ENCODE measurements at places on chromosomes 3 and 15.

DNA sequence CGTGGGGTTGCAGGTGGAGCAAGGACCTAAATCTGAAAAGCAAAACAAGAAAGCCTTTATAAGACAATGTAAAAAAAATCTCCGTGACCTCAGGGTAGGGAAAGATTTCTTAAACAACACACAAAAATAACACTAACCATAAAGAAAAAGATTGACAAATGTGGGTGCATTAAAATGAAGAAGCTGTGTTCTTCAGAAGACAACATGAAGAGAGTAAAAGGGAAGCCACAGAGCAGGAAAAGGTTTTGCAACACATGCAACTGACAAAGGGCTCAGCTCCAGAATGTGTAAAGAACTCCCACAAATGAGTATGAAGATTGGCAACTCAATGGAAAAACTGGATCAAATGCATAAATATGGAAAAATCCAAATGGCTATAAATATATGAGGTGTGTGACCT, 74.2 kb downstream of the MAGEF1 start:
- DNase-seq: no peak

- DNase-seq: no peak
Observed at GRCh38 chr3:10242182-10243065, 5.8 kb upstream of the TATDN2 start.

DNA sequence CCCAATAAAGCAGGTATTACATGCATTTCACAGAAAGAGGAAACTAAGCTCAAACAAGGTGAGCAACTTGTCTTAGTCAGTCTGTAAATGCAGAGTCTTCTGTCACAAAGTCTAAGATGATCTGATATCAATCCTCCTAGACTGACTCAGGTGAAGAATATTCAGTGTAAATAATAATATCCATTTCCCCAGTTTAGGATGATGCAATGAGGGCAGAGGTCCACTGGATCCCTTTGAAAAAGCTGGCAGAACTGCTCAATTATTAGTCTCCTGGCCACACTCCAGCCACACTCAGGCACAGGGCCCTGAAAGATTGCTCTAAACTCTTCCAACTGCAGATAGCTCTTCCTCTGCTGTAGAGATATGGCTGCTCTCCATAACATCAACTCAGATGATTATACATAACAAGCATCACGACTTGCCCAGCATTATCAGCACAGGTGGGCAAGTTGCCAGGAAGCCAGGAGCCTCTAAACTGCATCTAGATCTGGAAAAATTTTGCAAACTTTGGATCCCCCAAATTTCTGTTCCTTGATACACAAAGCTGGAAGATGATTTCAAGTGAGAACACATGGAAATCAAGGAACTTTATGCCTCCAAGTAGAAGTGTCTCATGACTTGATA, 129.8 kb upstream of the CPNE4 start:
- no peak for DNase-seq

GRCh38 chr3:179464323-179465092, 13.2 kb upstream of the GNB4 start:
- no peak for DNase-seq

GRCh38 chr3:25888892-25889524, 99.1 kb downstream of the OXSM start:
- no peak for DNase-seq

DNA sequence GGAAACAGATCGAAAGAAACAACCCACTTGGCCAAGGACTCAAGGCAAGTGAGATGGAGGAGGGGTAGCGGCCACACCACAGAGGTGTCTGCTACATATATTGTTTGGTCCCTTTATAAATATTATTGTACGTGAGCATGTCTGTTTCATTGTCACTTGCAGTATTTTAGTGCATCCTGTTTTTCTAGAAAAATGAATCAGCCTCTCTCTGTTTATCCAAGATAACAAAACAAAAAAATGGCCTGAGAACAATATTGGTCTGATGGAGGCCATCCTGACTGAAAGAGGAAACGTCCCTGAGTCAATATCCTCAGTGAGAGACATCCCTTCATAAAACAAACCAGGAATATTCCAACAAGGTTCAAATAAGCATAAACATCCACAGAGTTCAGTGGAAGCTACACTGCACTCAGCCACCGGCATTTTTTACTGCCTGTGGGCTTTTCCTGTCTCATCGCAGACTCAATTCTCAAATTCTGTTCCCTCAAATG, 42.0 kb downstream of the WWTR1 start:
- no peak for DNase-seq

- no peak for DNase-seq
Observed at GRCh38 chr3:178583963-178584575, 47.8 kb downstream of the KCNMB2 start.

GRCh38 chr3:150495563-150496168, 50.6 kb downstream of the SERP1 start:
- DNase-seq: no peak

DNA sequence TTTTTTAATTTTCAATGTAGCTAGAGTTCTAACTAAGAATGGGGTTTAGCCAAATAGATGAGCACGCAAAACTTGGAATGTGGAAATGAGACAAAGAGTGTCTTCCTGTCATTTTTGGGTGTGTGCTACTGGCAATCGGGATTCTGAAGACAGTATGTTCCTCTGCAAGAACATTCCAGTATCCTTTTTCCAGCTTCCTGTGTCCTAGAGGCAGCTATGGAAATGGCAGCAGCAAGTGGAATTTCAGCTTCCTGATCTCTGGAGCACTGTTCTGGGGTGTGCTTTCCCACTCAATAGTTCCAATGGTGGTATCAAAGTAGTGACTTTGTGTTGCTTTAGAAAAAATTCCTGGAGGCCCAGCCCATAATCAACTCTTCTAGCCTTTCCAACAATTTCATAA, 642.9 kb upstream of the KCNMB2 start:
- no peak for DNase-seq

DNA sequence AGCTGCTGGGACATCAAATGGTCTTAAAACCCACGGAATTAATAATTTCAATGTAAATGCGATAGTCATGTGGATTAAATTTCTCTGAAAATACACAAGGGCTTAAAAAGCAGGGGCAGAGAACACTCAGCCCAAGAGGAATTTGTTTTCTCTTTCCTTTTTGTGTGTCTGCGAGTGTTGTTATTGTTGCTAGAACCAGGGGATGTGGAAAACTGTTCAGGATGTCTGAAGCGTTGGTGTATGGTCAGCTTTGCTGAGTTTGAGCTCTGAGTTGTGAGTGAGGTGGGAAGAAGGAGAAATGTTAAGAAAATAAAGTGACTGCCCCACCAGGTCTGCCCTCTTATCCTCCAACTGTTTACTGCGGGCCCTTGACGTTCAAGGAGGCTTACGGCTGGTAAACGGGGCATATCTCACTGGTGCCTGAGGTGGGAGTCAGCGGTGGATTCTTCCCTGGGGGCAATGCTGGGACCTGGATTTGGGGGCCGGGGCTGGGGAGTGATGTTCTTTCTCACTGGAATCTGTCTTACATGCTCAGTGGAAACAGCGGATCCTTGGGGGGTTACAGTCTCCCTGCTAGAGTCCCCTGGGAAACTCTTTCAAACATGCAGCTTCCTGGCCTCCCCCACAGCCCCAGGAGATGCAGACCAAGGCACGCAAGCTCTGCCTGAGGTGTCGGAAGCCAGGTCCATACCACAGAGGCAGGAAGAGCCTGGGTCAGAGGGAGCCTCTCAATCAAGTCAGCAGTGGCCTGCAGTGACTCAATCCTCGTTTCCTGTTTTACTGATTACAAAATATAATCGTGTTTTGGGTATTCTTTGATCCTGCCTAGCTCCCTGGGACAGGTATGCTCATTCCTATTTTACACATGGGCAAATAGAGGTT, 41.8 kb downstream of the ITGA11 start:
- no peak for DNase-seq

DNA sequence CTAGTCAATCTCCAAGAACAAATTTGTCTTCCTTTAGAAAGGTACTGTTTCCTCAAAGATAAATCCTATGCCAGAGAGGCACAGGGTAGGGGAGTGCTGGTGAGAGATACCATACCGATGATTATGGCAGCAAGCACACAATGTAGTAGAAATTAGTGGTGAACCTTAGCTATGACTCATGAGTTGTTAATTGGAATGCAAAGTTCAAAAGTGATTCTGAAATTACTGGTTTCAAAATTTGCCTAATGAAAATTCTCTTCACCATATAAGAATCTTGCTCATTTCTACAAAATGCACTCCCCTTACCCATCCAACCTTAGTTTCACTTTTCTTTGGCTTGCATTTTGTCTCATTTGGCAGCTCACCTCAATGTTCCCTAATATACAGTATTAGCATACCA, 139.5 kb upstream of the SLC2A2 start:
- DNase-seq: no peak

DNA sequence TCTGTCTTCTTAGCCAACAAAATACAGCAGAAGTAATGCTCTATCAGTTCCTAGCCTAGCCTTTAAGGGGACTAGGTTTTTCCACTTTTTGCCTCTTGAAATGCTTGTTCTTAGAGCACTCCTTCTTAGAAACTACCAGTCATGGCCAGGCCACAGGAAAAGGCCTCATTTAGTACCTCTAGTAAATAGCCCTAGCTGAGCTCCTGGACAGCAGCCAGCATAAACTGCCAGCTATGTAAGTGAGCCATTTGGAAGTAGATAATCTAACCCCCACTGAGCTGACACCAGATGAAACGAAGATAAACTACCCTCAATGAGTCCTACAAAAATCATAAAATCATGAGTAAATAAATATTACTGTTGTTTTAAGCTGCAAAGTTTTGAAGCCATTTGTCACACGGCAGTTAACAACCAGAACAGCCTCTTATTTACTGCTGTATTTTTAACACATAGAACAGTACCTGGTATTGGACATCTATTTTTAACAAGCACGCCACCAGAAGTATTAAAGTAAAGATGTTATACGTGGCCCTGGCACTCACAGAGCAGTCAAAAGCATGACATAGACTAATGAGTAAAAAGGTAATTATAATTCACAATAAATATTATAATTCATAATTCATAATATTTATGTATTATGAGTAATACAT, 12.0 kb downstream of the TBC1D5 start:
- DNase-seq: peak; percentile 11

- DNase-seq: no peak
Observed at GRCh38 chr3:16260046-16260445, 4.7 kb downstream of the DPH3 start.

DNA sequence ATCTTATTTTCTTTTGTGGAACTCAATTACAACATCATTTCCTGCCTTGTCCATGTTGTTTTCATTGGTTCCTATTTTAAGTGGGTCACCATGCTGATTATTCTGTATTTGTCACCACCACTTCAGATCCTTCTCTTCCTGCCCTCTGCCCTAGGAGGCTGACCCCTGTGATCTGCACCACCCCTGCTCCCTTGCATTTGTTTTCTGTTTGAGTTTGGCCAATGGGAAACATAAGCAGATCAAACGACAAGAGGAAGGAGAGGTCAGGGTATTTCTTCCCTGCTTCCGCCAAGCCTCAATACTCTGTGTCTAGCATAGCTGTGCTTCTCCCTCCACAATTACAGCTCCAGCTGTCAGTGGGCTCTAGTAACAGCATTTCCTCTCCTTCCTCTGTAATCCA, 71.6 kb downstream of the IMPG2 start:
- DNase-seq: no peak

DNA sequence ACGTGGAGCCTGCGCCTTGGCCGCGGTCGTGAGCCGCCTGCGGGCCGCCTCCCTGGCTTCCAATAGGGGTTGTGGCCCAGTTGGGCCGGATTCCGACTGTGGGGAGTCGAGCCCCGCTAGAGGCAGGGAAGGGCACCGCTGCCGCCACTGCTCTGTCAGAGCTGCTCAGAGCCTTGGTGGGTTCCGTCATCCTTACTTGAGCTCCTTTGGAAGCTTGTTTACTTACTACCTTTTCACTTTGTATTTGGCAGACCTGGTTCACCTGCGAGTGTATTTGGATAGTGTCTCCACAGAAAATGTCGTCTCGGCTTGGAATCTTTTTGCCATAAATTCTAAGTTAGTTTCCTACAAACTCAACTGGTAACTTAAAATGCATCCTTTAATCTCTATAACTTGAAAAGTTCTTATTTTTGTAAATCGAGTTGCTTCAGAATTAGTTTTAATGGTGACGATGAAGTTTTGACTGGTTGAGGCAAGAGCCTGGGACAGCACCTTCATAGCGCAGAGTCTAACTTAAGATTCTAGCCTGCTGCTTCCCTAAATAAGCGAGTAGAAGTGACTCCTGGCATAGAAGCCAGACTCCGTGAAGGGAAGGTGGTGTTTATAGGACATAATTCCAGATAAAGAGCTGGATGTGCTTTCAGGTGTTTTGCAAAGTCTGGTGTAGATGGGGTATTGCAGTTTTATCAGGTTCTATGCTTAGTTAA, 800 bp downstream of the DAG1 start:
- no peak for DNase-seq

DNA sequence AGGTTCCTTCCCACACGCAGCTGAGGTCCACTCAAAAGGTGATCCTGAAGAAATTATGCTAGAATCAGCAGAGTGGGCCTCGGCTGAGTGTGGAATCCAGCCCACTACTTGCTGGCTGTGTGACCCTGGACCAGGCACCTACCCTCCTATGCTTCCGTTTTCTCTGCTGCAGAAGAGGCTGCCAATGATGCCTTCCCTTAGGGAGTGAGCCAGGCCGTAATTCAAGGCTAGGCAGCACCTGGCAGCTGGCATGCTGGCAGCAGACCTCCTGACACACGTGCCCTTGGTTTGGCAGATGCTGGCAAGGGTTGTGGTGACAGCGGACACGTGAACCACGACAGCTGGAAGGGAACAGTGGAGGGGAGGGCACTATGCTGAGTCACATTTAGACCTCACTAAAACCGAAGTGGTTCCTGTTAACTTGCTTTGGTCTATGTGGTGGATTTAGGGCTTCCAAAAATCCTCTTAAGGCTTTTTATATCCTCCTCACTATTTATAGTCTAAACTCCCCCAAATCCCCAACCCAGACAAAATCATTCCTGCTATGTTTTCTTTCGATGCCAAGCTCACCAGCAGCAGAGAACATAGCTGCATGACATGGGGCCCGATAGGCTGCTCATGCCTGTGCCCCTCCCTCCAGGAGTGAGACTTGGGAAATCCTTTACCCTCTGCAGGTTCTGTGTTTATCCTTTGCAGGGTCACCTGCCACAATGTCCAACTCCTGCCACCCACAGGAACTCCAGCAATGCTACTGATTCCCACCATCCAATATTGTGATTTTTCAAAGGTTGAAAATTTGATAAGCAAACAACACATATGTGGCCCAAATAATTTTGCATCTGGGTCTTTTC, 10.6 kb upstream of the PCSK6 start:
- no peak for DNase-seq

DNA sequence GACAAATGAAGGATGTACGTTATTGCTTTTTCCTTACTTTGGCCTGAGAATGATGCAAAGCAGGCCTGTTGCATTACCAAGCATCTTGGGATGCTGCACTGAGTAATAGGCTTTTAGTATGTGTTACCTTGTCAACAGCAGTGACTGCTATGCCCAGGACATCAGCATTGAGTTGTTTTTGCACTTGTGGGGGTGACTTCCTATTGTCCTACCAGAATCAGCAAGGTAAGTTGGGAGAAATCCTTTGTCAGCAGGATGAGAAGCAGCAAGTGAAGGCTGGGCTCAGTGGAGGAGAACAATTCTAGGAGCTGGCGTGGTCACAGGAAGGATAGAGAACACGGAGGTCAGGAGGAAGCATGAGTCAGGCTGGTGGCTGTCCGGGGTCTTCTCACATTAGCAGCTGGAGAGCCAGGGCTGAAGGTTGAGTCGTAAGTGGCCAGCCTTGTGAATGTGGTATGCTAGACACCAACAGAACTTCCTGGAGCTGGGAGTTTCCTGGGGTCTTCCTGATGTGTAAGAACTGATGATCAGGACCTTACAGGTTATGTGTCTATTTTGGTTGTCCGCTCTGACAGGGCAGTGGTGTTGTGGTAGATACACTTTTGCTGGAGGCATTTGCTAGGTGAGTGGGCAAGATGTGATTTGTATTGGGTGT, 142.7 kb downstream of the FNDC3B start:
- DNase-seq: no peak

Data from NCI-H187 (cell line).